ENCODE measurements at places on chromosomes 2 and 18.

GRCh38 chr2:238016526-238016925 is 44.3 kb upstream of the SCLY start:
- no peak for DNase-seq

GRCh38 chr2:174008720-174009119 is 43.5 kb upstream of the SP3 start:
- DNase-seq: no peak

DNA sequence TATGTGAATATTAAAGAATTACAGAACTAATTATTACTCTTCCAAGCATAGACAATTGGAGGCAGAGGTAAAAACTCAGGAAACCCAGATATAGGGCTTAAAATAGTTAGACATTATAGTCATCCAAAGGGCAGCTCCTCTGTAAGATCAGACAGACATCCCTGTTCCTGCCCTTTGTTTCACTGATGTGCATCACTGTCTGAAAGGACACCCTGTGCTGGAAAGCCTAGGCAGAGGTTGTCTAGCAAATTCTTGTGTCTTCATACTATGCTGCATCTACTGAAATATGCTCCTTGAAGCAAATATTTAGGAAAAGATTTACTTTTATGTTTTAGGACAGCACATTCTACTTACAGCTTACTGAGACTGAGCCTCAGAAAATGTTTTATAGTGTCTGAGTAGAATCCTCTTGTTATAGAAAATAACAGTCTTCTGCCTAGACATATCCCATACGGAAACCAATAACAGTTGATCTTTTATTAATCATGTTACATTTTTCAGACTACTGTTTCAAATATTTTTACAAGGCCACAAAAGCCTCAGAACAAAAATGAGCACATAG is 977.3 kb upstream of the CDH2 start:
- no peak for DNase-seq

- DNase-seq: no peak
Measured at GRCh38 chr2:218292048-218293014, at the start of gene TMBIM1. Gene TMBIM1 (minus strand): TSS chr2:218292503. CDS start chr2:218282141, 10,362 bp downstream.

GRCh38 chr2:236354056-236354940 is 90.1 kb upstream of the ASB18 start:
- DNase-seq: no peak

DNA sequence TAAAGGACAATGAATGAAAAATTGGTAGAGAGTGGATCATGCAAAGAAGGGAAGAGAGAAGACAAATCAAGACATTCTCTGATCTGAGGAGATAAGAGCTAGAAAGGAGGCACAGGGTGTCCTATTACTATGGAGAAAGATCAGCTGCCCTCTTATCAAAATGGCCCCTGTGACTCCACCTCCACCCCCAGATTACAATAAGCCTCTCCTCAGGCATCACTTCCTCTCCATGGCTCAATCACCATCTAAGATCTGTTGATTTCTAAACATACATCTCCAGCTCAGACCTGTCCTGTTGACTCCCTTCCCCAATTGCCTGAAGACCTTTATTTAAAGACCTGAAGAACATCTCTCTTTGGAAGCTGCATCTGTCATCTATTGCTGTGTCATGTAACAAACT is 43.2 kb downstream of the SP100 start:
- no peak for DNase-seq

DNA sequence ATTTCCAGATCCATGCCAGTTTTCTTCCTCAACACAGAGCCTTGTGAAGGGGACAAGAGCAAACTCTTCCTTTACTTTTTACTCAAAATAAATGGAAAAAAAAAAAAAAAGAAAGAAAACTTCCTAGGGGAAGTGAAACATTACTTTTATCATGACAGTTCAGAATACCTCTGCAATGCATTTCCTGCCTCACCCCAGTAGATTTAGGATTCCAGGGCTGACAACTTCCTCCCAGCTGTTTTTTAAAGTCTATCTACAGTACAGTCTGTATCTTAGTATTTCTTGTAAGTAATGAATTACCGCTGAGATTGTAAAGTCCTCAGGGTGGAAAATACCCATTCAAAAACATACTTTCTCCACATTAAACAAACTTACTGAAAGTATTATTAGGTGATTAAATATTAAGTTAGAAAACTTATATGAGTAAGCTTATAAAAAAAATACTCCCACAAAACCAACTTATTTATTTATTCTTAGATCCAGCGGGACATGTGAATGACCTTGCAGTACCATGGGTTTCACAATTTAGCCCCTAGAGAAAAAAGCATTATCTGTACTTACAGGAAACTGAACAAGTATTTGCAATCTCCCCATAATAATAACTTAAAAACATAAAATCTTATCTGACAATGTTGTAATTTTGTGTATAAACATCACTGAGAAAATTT is 117.7 kb downstream of the RBMS1 start:
- no peak for DNase-seq

GRCh38 chr2:184312970-184313369 is 285.4 kb upstream of the ZNF804A start:
- DNase-seq: no peak

GRCh38 chr18:35571138-35571537 is 10.4 kb upstream of the GALNT1 start:
- no peak for DNase-seq

- DNase-seq: no peak
Measured at GRCh38 chr2:230932556-230933511, 7.8 kb upstream of the GPR55 start.

Measured in NCI-H2081 treated with DMSO at 0.1 percent for 48 hours (cell line).